SW 1271 (cell line): ENCODE measurements at places on chromosomes 13 and 19.

GRCh38 chr13:37476874-37477273 is 121.7 kb downstream of the POSTN start:
- DNase-seq = no peak

DNA sequence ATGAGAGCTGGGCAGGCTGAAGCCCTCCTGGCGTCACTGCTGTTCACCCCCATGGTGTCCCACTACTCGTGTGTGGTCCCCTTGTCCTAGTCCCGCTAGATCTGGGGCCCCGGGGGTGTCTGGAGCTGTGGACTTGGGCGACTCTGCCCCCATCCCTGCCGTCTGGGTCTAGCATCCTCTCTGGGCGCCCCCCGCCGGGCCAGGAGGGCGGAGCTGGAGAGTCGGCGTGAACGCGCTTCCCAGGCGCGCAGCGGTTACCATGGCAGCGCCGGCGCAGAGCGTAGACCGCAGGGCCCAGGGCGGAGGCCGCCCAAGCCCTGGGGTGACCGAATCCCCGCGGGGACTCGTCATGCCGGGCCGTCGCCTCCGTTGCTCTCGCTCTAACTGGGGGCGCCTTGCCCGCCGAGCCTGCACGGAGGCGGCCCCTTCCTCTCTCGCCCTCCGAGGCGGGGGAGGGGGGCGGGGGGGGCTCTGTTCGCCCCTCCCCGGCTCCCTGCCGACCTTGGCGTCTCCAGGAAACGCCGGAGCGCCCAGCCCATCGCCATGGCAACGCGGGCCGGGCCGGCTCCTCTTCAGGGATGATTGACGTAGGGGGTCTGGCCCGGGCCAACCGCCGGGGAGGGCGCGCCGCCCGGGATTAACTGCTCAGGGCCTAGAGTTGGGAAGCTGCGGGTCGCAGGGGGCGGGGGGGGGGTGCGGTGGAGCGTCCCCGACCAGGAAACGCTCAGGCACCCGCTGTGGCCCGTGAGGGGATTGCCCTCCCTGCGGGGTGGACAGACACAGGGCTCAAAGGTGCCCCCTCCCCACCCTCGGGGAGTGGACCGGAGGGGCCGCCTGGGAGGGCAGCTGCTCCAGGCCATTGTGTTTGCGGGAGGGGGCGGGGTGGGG is 8.9 kb downstream of the ISYNA1 start:
- DNase-seq = peak; percentile 80

DNA sequence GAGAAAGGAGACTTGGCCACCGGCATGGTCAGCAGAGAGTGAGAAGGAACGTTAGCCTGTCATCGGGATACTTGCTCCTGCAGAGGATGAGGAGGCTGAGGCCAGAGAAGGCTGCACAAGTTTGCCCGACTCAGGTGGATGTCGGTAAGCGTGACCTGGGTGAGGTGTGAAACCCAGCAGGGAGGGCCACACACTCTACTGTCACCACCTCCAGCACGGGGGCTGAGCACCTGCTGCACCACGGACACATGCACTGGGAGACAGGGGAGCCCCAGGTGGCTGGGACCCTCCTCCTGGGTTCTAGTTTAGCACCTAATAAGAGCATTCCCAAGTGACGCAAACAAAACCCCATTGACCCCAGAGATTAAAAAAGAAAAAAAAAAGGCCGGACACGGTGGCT is 17.3 kb downstream of the MLLT1 start:
- DNase-seq = no peak

GRCh38 chr13:75418997-75419396 is 63.0 kb downstream of the TBC1D4 start:
- DNase-seq = no peak

DNA sequence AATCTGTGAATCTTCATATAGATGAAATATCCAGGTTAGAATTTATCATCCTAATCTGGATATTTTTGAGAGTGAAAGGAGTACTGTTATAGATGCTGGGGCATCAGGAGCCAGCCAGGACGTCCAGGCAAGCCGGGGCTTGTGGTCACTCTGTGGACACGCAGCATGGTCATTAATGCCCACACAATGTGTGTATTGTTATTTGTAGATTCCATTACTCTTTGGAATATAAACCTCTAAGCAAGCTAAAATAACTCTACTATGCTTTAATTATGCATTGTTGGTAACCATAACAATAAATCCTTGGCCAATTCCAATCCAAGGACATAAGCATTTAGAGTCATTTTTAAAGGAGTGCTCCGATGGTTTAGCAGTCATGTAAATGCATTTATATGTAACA is 137.9 kb downstream of the TM9SF2 start:
- no peak for DNase-seq

- no peak for DNase-seq
Measured at GRCh38 chr19:18059902-18060301, 26.8 kb downstream of the IL12RB1 start.

GRCh38 chr13:90532861-90533492 is 814.5 kb upstream of the MIR17HG start:
- no peak for DNase-seq

- no peak for DNase-seq
Measured at GRCh38 chr13:20704459-20705069, 1.1 kb downstream of the IL17D start.

DNA sequence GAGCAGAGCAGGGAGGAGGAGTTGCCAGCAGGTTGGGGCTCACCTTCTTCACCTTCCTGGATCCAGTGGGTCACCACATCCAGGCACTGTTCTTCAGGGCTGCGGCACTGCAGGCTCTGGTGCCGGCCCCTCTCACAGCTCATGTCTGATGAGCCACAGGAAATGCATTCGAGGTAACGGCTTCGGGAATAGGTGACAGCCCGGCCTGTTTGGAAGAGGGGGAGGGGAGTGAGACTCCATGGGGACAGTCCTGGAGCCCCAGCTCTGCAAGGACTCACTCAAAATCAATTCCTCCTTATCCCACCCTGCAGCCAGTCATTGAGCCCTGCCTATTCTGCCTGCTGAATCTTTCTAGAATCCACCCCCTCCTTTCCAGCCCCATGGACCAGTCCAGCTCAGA is 13.5 kb downstream of the PLAUR start:
- DNase-seq = no peak

DNA sequence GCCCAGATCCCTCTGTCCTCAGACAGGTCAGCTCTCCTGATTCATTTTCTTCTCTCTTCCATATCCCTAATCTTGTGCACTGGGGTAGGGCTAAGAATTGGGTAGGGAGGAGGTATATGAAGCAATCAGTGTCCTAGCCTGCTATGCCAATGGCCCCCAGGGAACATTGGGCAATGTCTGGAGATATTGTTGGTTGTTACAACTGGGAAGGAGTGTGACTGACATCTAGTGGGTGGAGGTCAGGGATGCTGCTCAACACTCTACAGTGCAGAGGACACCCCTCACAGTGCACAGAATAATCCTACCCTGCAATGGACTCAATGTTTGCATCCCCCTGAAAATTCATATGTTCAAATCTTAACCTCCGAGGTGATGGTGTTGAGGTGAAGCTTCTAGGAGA is 57.5 kb downstream of the CPAMD8 start:
- DNase-seq = no peak

DNA sequence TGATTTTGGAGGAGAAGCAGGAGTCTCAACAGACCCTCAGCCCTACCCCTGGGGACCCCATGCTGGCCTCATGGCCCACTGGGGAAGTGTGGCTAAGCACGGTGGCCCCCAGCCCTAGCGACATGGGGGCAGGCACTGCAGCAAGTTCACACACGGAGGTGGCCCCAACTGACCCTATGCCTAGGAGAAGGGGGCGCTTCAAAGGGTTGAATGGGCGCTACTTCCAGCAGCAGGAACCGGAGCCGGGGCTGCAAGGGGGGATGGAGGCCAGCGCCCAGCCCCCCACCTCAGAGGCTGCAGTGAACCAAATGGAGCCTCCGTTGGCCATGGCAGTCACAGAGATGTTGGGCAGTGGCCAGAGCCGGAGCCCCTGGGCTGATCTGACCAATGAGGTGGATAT is 14.9 kb downstream of the NCAN start:
- no peak for DNase-seq

DNA sequence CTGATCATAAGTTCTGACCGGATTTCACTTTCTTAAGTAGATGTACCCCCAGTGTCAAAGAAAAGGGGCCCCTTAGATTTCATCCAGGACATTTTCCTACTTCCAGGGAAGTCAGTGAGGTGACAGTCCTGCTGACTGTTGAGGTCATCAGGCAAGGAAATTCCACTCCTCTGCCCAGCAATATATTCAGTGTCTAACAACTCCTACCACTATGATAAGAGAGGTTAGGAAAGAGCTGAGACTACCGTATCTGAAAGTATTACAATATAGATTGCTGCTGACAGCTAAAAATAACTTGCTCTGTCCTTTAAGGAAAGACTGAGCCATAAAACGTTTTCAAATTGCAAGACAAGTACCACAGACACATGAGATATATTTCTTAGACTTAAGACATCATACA is 325.1 kb downstream of the EFNB2 start:
- no peak for DNase-seq

- DNase-seq = no peak
Measured at GRCh38 chr13:111304041-111304544, 16.3 kb upstream of the TEX29 start.

DNA sequence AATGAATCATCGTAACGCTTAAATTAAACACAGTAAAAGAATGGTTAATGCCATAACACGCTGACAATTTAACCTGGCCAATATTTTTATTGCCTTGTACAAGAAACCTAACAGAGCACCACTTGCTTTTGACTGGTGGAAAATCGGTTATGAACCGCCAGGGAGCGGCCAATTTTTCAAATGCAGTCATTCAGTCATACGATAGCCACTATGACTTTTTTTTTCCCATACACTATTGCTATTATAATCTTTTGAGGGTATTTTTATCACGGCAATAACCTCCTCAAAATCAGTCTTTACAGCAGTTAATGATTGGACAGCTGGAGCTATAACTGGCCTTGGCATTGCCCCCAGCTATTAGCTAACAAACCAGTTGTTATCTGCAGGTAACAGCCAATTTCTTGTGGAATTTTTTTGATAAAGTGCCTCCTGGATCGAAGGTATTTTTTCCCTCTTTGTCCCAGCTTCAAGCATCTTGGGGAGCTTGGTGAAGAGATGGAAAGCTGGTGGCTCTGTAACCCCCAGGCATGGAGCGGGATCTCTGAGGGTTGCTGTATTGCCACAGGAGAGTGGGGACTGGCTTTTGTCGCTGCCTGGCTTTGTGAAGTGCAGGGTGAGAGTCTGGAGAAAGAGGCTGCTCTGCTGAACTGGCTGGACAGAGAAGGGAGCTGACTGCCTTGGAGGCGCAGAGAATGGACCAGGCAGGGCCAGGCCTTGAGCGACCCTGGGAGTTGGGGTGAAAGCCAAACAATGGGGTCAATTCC is 198.4 kb upstream of the ZNF536 start:
- no peak for DNase-seq

- DNase-seq = no peak
Measured at GRCh38 chr13:32728327-32728726, 142.1 kb downstream of the PDS5B start.

GRCh38 chr13:41568143-41568971 is 111.0 kb downstream of the RGCC start:
- DNase-seq = no peak

- no peak for DNase-seq
Measured at GRCh38 chr13:25192936-25193335, 20.8 kb upstream of the AMER2 start.

GRCh38 chr13:42497798-42498197 is 76.2 kb upstream of the TNFSF11 start:
- no peak for DNase-seq

DNA sequence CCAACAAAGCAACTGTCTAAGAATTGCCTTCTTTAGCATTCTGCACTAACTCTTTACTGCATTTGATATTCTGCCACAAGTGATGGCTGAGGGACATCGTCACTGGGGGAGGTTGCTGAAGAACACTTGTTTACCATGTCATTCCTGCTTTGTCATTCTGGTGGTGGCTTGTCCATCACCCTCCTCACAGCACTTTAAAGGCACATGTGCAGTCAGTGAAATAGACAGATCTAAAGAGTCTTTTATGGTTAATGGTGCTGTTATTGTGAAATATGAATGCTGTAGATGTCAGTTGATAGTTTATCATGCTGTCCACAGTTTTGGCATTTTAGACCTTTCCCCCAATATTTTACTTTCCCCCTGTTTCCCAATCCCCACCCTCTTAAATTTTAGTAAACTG is 120.9 kb upstream of the TSC22D1 start:
- no peak for DNase-seq

DNA sequence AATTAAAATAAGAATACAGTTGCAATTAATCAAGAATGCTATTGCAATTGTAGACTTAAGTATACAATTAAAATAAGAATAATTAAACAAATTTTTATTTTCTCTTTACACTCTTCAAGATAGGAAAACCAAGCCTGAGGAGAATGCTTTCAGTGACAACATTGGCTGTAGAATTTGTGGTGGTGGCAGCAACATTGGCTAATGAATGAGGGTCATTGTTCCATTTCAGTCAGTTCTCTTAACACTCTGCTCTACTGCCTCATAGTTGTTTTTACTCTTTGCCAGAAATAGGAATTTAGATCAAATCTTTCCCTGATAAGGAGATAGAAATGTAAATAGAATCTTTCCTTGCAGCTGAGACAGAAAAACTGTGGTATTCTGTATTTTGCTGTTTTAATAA is 391.6 kb downstream of the PCDH20 start:
- DNase-seq = no peak

GRCh38 chr13:72259528-72259927 is 392.5 kb upstream of the DACH1 start:
- DNase-seq = no peak

GRCh38 chr13:41639237-41639904 is 182.0 kb downstream of the RGCC start:
- no peak for DNase-seq

DNA sequence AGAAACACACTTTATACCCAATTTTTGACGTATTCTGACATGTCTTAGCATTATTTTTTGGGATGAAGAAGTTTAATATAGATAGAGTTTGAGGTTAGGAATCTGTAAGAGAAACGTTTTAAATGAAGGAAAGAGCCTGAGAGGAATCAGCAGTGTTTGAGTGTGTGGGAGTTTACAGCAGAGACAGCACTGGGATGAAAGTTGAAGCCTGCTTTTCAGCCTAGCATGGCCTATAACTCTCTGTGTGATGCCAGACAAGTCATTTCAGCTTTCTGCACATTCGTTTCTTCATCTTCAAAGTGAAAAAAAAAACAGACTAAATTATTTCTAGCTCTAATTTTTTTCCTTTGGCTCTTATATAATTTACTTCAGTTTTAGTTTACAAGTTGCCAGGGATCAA is 177.1 kb downstream of the RGCC start:
- DNase-seq = no peak
